ENCODE measurements at places on chromosomes 7 and 10. TPM values are rescaled to one million over a fixed set of nuclear protein-coding genes. Genes with fewer than 3 reads are reported as not detected.

Gene MEOX2
- 0.10 TPM for total RNA-seq

Gene OR2AE1
- total RNA-seq = not detected

Gene TMEM60
- 9.5 TPM for total RNA-seq

Gene DRGX
- not detected for total RNA-seq

Gene ATOH7
- total RNA-seq = 0.23 TPM
